SJSA1 (cell line): ENCODE measurements at places on chromosomes 6 and 20.

DNA sequence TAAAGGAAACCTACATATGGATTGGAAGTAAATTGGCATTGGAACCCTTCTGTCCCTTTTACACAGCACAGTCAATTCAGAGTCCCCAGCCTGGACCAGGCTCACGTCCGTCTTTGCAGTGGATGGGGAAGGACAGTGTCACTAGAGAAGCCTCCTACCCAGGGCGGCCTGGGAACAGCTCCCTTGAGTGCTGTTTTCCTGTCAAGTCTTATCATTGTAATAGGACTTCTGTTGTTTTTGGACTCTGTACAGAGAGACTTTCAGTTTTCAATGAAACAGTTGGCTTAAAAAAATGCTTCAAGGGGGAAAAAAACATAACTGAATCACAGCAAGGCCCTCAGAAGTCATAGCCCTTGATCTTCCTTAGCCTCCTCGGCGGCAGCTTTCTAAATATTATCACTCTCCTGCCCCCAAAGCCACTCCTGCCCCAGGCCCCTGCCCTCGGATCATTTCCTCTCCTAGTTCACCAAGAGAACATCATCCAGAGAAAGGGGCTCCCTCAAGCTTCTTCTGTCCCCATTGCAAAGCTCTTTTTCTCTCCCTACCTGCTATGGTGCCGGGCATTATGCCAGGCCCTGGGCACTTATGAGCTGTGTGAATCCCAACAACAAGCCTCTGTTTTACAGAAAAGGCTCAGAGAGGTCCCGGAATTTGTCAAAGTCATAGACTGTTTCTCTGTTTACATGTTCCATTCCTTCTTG is 37.8 kb upstream of the CNKSR3 start:
- DNase-seq = peak; percentile 65
- H3K4me1 ChIP-seq = peaks cover 9% of the 10 kb centered on the region
- no peaks in the 10 kb centered on the region for H3K27me3 ChIP-seq
- H3K4me3 ChIP-seq = no peak overlapping the region

- H3K27me3 ChIP-seq = no peaks in the 10 kb centered on the region
- no peak overlapping the region for H3K4me3 ChIP-seq
- no peaks in the 10 kb centered on the region for H3K4me1 ChIP-seq
- no peak for DNase-seq
- no peak overlapping the region for H3K27ac ChIP-seq
Measured at GRCh38 chr6:56388415-56388755, 141.0 kb upstream of the COL21A1 start.

DNA sequence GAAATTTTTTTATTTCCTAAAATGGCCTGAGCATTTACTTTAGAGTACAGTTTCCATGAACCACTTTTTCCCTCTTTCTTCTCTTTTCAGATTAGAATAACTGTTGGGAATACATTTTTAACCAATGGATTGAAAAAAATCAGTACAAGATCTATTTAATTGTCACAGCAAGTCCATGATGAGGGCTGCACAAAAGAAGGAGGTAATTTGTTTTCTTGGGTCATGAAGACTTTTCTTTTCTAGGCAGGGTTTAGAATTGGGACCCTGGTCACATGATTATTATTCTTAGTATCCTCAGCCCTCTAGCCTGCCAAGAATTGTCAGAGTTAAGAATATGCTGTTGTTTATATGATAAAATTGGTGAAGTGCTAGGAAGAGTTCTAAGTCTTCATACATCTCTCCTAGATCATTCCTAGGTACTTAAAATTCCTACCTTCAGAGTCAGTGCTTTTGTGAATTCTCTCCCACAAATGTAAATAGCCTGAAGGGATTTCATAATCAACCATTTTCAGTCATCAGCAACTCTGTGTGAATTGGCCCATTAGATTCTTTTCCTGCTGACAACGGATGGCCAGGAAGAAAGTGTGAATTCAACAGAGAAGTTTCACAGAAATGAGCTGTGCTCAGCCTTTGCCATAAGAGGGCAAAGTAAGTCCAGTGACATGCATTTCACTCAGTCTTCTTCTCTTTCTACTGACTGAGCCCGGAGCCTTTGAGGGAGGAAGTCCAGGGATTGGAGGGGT is 32.4 kb upstream of the TPBG start:
- no peaks in the 10 kb centered on the region for H3K27me3 ChIP-seq
- peaks cover 4% of the 10 kb centered on the region for H3K4me1 ChIP-seq
- DNase-seq = peak; percentile 57
- no peak overlapping the region for H3K27ac ChIP-seq
- no peak overlapping the region for H3K4me3 ChIP-seq
- H3K36me3 ChIP-seq = no peaks in the 10 kb centered on the region

DNA sequence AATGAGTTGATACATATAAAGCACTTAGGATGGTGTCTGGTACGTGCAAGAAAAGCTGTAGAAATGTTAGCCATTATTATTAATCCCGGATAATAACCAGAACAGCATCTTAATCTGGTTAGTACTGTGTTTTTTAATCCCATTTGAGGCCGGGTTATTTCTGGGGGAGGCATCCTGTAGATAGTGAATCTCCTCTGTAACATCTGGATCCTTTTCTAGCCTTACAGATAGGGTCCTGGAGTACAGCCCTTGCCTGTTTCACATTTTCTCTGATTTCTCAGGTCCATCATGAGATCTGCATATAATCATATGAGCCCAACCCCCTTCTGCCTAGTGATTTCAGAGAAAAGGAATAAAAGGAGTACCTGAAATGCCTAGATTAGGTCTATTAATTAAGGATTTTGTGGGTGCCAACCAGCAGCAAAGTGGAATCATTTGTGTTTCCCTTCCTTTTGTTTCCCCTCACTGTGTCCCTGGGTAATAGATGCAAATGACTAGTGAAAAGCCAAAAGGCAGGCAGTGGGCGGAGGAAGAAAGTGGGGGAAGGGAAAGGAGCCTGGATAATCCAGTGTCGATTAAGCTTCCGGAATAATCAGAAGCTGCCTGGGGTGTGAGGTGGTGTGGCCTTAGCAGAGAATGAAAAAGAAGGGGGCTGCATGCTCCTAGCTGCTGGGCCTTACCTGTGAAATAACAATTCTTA is 88.9 kb downstream of the SOBP start:
- no peaks in the 10 kb centered on the region for H3K27me3 ChIP-seq
- DNase-seq = no peak
- H3K4me1 ChIP-seq = no peaks in the 10 kb centered on the region
- no peak overlapping the region for H3K27ac ChIP-seq
- no peaks in the 10 kb centered on the region for H3K36me3 ChIP-seq
